ENCODE measurements at places on chromosomes 5 and 9. TPM values are rescaled to one million over a fixed set of nuclear protein-coding genes. Genes with fewer than 3 reads are reported as not detected.

The INSL6 gene
- total RNA-seq = not detected

The KIF20A gene
- total RNA-seq = not detected

The EPB41L4B gene
- total RNA-seq = 1.2 TPM

The CSF1R gene
- total RNA-seq = 58.0 TPM

The POMT1 gene
- total RNA-seq = 30.7 TPM

The IFNA5 gene
- not detected for total RNA-seq

The SLC6A3 gene
- total RNA-seq = not detected

The ZFP2 gene
- total RNA-seq = 12.8 TPM

The TMEFF1 gene
- 0.10 TPM for total RNA-seq

The DMRT3 gene
- not detected for total RNA-seq

The ATP10B gene
- 1.1 TPM for total RNA-seq

The AMBP gene
- total RNA-seq = not detected

The SYK gene
- 4.0 TPM for total RNA-seq

The MRNIP gene
- 50.6 TPM for total RNA-seq

The GABRA6 gene
- not detected for total RNA-seq

The HEMGN gene
- total RNA-seq = not detected

The PCDHGC3 gene
- total RNA-seq = 95.6 TPM

The LTC4S gene
- 8.8 TPM for total RNA-seq

The RNF180 gene
- total RNA-seq = 41.6 TPM

The FRMD3 gene
- 9.7 TPM for total RNA-seq

The GLDC gene
- 0.15 TPM for total RNA-seq

The CDO1 gene
- 9.7 TPM for total RNA-seq

The C5 gene
- total RNA-seq = 4.7 TPM

The FBN2 gene
- total RNA-seq = 5.3 TPM

The PKD2L2 gene
- total RNA-seq = 0.15 TPM

The PCDHGB2 gene
- total RNA-seq = 2.7 TPM

The DRD1 gene
- not detected for total RNA-seq

The SOX30 gene
- not detected for total RNA-seq

The PCDHA8 gene
- total RNA-seq = not detected

The DMGDH gene
- total RNA-seq = 4.7 TPM

The INSYN2B gene
- total RNA-seq = not detected

The ADAMTS16 gene
- total RNA-seq = not detected

The PTGES gene
- 8.3 TPM for total RNA-seq

The SIT1 gene
- not detected for total RNA-seq

The STXBP1 gene
- 27.1 TPM for total RNA-seq

The ALDOB gene
- total RNA-seq = not detected

The NR2F1 gene
- 37.8 TPM for total RNA-seq

The CARTPT gene
- 2.0 TPM for total RNA-seq

The ADAMTS13 gene
- total RNA-seq = 2.7 TPM

The TMEM232 gene
- 5.1 TPM for total RNA-seq
